ENCODE measurements at places on chromosomes 16 and 17.

DNA sequence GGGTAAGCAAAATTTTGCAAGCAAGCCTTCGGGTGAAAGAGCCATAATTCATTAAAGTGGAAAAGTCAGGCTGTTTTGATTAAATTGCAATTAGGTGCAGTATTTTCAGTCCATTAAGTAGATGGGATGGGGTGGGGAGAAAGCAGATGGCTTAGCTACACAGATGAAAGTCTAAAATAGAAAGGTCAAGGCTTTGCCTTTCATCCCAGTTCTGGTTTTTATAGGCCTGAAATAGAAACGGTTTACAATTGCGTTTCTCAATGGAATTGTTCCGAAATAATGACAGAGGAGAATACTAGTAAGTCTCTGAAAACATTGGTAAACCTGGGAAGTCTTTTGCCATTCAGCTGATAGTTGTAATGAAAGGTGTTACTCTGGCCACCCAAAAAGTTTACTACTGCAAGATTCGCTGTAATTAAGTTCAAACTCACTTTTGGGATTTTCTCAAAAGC lies 1.5 kb downstream of the PPM1E start:
- DNase-seq = no peak

- peak; percentile 80 for DNase-seq
Observed at GRCh38 chr16:67666559-67667452, at the start of the genes C16orf86 and ENKD1. Gene C16orf86, plus strand, starts transcription at chr16:67666814. Its CDS starts 157 bp downstream, at chr16:67666971. Gene ENKD1, minus strand, starts transcription at chr16:67666750. Its CDS starts 308 bp downstream, at chr16:67666442.

- DNase-seq = no peak
Observed at GRCh38 chr17:39212841-39213480, 12.8 kb downstream of the STAC2 start.

GRCh38 chr17:59914274-59914854 lies 21.4 kb downstream of the RPS6KB1 start:
- no peak for DNase-seq

GRCh38 chr17:14098246-14098645 lies 28.9 kb downstream of the COX10 start:
- DNase-seq = no peak

DNA sequence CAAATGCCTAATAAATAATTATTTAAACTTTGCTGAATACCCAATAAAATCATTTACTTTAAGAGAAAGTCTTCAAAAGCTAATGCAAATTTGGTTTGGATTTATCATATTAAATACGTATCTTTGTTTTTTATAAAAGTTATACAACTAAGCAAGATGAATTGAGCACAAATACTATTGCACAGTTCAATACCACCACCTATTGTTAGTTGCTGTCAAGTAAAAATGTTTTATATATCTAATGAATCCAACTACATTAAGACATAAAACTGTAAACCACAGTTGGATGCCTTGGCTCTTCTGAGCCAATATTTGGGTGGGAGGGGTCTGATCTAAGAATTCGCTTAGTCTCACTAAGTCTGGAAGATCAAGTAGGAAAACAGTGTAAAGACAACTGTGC lies 7.7 kb downstream of the FBXL20 start:
- no peak for DNase-seq

GRCh38 chr16:81706327-81707295 lies 72.5 kb upstream of the PLCG2 start:
- no peak for DNase-seq

GRCh38 chr17:51430591-51430990 lies 170.2 kb downstream of the UTP18 start:
- no peak for DNase-seq

- no peak for DNase-seq
Observed at GRCh38 chr17:17387498-17388362, 84.6 kb downstream of the NT5M start.

- peak; percentile 38 for DNase-seq
Observed at GRCh38 chr17:14302091-14302430, 1.2 kb downstream of the HS3ST3B1 start.

- no peak for DNase-seq
Observed at GRCh38 chr16:60729051-60729450, 1307.2 kb downstream of the CDH8 start.

- DNase-seq = no peak
Observed at GRCh38 chr17:6259899-6260298, 175.0 kb downstream of the AIPL1 start.

DNA sequence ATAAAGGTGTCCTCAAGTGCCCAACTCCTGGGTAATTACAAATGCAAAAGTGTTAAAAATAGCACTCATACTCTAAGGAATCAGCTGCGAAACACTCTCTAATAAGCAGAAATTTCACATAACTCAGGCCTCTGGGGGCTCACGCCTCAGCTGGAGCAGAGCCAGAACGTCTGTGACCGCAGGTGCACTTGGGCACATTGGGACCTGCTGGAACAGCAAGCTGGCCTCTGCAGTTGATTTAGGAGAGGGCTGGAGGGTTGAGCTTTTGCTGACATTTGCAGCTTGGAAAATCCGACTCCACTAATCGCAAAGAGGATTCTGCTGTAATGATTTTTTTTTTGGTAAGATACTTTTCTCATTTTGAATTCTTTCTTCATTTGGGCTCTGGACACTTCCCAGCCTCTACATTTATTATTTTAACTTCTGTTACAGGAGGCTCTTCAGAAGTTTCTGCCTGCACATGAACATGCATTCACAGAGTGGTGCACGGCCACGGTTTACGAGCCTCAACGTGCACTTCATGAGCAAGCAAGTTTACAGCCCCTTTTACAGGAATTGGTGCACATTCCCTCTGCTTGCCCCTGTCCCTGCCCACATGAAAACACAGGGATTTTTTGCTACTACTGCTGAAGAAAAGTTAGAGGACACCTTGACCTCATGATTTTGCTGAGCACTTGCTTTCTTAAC lies 4.1 kb upstream of the SNTB2 start:
- no peak for DNase-seq

GRCh38 chr16:86039606-86040005 lies 140.6 kb downstream of the IRF8 start:
- DNase-seq = no peak

GRCh38 chr17:29588562-29589411 lies 661 bp downstream of the GIT1 start:
- DNase-seq = peak; percentile 40

DNA sequence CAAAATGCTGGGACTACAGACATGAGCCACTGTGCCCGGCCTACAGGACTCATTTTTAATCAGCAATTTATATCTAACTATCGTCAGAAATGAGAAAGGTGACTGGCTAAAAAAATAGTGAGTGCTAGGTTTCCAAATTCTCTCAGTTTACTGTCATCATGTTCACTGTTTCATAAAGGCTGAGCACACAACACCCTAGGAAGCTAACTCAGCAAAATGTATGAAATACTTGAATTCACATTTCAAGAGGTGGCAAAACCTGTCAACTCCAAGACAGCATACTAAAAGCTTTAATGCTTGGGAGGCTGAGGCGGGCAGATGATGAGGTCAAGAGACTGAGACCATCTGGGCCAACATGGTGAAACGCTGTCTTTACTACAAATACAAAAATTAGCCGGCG lies 16.7 kb downstream of the WDR45B start:
- no peak for DNase-seq

- DNase-seq = no peak
Observed at GRCh38 chr17:20172376-20172775, 163.2 kb downstream of the SPECC1 start.

GRCh38 chr17:67518876-67519275 lies 141.8 kb downstream of the PITPNC1 start:
- no peak for DNase-seq

DNA sequence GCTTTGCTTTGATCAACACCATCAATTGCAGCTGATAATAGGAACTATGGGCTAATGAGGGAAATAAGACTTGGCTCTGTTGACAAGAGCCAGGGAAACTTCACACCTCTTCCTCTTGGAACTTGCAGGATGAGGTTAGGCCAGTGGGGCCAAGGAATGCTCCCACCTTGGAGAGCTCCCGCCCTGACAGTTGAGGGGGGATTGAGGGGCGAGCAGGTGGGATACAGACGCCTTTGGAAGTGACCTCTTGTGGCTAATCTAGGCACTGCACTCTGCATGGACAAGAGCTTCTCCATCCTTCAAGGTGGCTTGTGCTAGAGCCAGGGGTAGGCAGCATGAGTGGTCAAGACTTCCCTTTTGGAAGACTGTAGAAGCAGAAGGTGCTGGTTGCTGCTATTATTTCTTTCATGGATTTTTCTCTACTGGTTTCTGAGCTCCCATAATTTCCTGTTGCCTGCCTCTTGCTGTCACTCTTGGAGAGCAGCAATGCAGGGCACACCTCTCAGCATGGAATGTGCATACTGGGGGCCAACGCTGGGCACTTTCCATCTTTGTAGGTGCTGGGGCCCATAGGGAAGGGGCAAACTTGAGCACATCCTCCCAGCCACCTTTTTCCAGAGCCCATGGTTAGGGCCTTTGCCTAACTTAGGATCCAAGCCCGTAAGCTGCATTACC lies 2.3 kb upstream of the PHF12 start:
- peak; percentile 42 for DNase-seq

- DNase-seq = no peak
Observed at GRCh38 chr17:46124695-46125592, 68.3 kb downstream of the KANSL1 start.

Measured in effector CD4-positive, alpha-beta T cell (primary cell).